ENCODE measurements at places on chromosomes 4 and X.
A peak's percentile ranks its signal among the peaks of the same experiment; 100 is the strongest.

DNA sequence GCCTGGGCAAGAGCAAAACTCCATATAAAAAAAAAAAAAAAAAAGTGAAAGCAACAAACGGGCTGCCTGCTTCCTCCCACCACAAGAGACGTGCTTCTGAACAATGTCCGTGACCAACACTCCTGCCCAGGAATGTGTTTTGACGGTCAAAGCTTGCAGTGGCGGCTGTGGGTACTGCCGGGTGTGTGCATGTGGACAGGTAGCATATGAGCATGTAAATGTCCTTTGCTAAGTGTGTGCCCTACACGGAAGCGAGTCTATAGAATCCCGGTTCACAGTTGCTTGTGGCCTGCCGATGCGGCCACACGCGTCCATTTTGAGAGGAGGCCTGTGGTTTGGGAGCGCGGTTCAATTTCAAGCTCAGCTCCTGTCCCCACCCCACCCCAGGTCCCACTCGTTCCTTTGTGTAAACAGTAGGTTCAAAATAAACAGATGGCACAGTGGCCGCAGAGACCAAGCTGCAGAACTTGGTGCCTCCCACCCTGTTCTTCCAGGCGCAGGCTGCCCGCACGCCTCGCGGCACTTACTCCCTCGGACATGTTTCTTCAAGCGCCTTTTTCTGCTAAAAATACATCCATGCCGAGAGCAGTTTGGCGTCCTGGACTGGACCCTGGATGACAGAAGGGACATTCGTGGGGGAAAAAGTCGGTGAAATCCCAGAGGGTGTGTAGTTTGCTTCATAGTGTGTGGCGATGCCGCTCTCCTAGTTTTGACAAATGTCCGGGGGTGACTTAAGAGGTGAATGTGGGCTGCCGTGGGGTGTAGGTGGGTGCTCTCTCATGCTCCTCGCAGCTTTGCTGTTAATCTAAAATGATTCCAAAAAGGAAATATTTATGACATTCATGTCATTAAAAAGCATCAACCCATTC lies 11.5 kb upstream of the NKX1-1 start:
- DNase-seq = no peak

- DNase-seq = no peak
Measured at GRCh38 chr4:8671712-8672290, 79.2 kb downstream of the CPZ start.

- no peak for DNase-seq
Measured at GRCh38 chr4:120611092-120611491, 311.4 kb downstream of the PRDM5 start.

GRCh38 chr4:100372432-100372831 lies 145.4 kb downstream of the EMCN start:
- no peak for DNase-seq

- no peak for DNase-seq
Measured at GRCh38 chr4:129326571-129327460, 230.9 kb downstream of the C4orf33 start.

DNA sequence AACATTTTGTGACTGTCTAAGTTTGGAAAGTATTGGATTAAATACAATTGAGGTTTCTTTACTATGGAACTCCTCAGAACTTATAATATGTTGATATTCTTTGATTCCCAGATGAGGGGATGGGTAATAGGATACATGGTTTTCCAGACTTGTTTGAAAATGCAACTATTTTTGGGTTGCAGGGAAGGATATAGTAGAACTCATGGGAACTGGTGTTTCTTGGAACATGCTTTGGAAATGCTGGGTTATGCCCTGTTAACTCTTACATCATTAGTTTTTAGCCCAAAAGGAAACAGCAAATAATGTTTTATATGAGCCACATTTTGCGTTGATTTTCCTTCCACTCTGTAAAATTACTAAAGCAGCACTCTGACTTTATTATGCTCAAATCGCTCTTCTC lies 41.9 kb downstream of the HPF1 start:
- DNase-seq = no peak

- no peak for DNase-seq
Measured at GRCh38 chr4:181272422-181272821, 970.8 kb upstream of the TENM3 start.

- no peak for DNase-seq
Measured at GRCh38 chrX:18574591-18574990, 97.3 kb downstream of the RS1 start.

DNA sequence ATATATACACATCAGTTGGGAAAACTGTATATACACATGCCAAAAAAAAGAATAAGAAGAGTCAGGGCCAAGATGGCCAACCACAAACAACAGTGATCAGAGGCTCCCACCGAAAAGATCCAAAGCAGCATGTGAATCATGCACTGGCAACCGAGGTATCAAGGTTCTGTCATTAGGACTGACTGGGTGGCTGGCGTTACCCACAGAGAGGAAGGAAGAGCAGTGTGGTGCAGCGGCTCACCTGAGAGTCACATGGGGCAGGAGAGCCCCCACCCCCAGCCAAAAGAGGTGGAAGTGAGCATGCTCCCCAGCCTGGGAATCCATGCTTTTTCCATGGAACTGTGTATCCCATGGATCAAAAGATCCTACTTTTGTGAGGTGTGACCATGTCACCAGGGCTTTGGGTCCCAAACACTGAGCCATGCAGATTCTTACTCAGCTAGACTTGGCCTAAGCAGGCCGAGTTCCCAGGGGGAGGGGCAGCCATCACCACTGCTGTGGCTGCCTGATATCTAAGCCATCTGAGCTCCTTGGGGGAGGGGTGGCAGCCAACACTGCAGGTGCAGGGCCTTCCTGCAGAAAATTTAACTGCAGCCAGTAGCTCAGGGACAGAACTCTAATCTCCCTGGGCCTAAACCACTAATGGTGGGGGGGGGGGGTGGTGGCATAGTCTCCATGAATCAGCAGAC lies 52.8 kb downstream of the P2RY10 start:
- no peak for DNase-seq

GRCh38 chrX:1416965-1417760 lies 25.2 kb upstream of the SLC25A6 start:
- no peak for DNase-seq

GRCh38 chr4:6338175-6338950 lies 68.7 kb downstream of the WFS1 start:
- no peak for DNase-seq

GRCh38 chr4:172007889-172008288 lies 194.7 kb downstream of the GALNTL6 start:
- no peak for DNase-seq

- DNase-seq = no peak
Measured at GRCh38 chr4:153143527-153144348, 60.5 kb upstream of the TRIM2 start.

- DNase-seq = no peak
Measured at GRCh38 chrX:19677121-19677520, 161.8 kb upstream of the MAP3K15 start.

DNA sequence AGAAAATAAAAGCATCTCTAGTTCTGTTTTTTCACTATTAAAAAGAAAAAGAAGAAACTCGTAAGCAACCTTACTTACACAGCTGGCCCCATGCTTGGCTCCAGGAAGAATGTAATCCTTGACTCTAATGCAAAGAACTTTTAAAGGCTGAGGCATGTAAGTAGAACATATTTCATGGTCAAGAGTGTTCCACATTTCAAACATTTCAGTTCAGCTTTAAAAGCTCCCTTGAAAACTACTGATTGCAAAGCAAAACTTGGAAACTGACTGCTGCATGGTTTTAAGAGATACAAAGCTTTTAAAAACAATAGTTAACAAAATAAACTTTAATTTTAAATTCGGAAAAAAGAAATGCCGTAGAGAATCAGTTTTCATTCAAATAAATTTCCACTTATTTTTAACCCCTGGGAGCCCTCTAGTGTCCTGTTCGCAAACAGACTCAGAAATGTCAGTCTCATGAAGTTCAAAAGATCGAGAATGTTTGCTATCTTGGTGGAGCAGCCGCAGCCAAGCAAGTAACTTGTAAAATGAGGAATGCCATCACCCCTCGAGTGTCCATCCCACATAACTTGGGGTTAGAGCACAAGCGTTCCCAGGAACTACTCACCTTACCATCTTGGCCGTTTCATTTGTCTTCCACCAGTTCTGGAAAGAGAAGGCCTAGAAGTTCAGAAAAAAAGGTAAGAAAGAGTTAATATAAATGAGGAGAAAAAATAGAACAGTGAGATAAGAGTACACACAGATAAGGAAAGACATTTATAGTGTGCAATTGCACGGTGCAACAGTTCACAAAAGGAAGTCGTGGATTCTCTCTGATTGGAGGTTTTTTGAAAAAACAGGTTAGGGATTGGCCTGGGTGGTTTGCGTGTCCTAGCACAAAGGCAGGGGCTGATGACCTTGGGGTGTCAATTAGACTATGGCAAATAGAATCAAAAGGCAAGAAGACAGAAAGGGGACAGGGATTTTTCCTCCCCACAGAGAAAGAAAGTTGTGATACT lies at the start of gene GASK1B:
GASK1B (minus strand) TSS at position 765 of the 998 bp plus-strand sequence. CDS start 1,650 bp downstream, outside the sequence.
- no peak for DNase-seq

GRCh38 chr4:4693755-4694295 lies 152.0 kb upstream of the STX18 start:
- no peak for DNase-seq

DNA sequence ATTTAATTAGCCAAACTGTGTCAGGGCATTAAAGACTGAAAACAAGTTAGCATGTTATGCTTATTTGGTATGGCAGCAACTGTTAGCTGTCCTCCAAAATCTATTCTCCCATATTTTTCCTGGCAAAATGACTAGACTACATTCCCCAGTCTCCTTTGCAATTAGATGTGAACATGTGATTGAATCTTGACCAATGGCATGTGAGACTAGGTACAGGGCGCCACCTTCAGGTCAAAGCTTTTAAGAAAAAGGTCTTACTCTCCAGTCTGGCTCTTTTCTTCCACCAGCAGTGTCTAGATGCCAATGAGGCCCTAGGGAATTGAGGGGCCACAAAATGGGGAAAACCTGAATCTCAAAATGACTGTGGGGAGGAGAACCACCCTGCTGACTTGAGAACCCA lies 408.2 kb downstream of the SMARCA1 start:
- no peak for DNase-seq

DNA sequence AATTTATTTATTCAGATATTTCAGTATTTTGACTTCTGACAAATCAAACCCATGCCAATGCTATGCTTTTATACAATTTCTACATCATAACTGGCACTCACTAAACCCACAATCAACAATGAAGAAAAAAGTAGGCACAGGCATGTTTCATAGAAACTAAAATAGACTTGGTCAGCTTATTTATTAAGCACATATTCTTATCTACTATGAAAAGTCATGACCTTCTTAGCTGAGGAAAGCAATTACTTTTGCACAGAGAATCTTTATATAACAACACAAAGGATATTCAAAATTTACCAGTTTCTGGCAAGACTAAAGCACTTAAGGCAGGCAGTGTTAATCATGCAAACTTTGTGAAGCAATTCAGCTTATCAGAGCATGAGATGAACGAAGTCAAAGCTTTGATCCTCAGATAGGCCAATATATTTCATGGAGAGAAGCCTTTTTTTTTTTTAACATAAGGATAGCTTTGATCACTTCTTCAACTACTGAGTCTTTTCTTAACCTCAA lies 490.6 kb downstream of the INPP4B start:
- DNase-seq = no peak

GRCh38 chrX:12480956-12481355 lies 310.3 kb upstream of the PRPS2 start:
- DNase-seq = no peak

DNA sequence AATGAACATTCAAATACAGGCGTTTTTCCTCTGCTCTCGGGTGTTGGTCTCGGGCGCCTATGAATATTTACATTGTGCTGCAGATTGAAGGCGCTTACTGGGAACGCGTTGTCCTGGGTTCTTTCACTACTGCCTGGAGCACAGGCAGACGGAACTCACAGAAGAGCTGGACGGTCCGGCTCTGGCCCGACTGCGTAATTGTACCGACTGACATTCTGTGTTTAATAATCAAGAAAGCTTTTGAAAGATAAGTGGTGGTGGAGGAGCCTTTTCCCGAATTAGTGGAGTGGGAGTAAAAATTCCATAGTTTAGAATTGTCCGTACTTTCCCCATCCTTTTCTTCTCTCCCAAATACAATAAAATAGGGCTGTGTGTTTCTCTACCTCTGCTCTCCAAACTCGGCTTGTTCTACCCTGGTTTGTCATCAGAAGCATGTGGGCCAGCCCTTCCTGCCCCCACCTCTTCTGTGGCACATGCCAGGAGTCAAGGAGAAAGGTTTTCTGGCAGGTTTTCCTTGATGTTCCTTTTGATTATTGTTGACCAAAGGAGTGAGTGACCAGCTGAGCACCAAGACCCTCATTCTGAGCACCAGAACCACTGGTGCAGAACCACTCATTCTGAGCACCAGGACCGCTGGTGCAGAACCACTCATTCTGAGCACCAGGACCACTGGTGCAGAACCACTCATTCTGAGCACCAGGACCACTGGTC lies 2.3 kb downstream of the FHDC1 start:
- DNase-seq = no peak

DNA sequence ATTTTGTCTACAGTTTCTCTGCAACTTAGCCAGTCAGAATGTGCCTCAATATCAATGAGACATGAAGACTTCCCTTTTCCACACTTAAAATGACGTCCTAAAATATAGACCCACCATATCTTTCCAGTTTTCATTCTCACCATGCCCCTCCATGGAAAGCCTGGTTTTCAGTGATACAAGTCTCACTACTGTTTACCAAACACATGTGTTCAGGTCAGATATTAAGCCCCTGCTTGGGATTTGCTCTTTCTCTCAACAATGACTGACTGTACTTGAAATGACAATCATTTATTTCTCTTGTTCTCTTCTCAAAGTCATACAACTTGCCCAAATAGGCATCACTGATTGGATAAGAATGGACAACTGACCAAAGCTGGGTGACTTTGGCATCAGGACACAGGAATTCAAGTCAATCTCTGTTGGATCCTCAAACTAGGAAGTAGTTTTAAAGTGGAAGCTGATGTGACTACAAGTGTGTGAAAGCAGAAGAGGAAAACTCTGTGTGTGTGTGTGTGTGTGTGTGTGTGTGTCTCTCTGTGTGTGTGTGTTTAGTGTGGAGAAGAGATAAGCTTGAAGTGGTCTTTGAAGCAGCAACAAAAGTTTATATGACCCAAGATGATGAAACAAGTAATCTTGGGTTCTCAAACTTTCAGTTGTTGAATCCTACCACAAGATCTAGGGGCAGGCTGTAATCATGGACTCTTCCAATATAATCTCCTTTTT lies 217.4 kb upstream of the FGF13 start:
- no peak for DNase-seq

GRCh38 chr4:138953961-138954371 lies 61.6 kb upstream of the NOCT start:
- no peak for DNase-seq

DNA sequence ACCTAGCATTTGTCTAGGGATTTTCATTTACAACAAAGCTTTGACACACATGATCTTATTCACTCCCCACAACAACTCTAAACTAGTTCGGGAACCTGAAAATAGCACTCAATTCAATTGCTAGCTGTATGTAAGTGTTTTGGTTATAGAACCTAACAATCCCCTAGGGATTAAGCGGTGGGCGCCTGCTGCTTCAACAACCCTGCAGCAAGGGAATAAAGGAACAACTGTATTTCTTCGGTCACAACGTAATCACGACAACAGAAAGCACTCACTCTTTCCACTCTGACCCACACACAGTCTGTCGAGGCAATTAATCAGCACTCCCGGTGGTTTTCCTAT lies 674 bp upstream of the DIAPH2 start:
- DNase-seq = peak; percentile 1

- DNase-seq = no peak
Measured at GRCh38 chrX:105266456-105266855, 46.0 kb upstream of the TEX13A start.
